Astrocyte (in vitro differentiated cells and primary cell): ENCODE measurements at places on chromosomes 11 and 22.
A peak's percentile ranks its signal among the peaks of the same experiment; 100 is the strongest.

DNA sequence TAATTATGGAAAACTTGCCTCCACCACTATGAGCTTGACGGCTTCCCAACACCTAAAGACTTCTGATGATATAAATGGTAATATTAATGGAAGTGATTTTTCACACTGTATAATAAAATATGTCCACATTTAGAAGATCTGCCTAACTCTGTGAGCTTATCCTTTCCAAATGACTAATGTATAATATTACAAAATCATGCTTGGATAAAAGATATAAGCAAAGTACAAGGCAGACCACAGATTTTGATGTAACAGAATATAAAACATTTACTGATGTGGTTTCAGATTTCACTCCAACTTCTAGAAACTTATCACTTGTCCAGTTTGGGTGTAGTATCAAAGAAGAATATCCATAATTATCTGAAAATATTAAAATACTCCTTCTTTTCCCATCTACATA is 36.9 kb downstream of the GALNT18 start:
- DNase-seq: peak; percentile 16

- DNase-seq: no peak
These were observed 120.2 kb downstream of the TRIM29 start for GRCh38 chr11:120017582-120018150.

DNA sequence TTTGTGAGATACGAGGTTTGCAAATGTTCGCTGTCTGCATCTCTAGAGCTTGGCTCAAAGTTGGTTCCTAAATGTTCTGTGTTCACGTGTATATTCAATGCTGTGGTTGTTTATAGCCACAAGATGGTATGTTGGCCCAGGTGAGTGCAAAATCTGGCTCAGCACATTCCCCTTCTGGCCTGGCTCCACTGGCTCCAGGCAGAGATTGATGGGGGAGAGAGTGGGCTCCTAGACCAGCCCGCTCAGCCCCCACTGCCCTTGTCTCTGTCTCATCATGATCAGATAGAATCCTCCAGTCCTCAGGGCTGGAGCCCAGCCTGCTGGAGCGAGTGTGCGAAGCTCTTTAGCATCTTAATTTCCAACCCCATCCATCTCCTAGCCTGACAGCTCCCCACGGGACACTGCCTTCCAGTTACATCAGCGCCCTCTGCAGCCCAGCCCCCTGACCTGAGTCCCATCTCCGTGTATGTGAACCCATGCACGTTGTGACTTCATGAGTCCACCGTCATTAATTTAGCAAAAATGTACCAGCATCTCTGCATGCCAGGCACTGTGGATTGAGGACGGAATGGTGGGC is 2.0 kb downstream of the P2RX3 start:
- no peak for DNase-seq

DNA sequence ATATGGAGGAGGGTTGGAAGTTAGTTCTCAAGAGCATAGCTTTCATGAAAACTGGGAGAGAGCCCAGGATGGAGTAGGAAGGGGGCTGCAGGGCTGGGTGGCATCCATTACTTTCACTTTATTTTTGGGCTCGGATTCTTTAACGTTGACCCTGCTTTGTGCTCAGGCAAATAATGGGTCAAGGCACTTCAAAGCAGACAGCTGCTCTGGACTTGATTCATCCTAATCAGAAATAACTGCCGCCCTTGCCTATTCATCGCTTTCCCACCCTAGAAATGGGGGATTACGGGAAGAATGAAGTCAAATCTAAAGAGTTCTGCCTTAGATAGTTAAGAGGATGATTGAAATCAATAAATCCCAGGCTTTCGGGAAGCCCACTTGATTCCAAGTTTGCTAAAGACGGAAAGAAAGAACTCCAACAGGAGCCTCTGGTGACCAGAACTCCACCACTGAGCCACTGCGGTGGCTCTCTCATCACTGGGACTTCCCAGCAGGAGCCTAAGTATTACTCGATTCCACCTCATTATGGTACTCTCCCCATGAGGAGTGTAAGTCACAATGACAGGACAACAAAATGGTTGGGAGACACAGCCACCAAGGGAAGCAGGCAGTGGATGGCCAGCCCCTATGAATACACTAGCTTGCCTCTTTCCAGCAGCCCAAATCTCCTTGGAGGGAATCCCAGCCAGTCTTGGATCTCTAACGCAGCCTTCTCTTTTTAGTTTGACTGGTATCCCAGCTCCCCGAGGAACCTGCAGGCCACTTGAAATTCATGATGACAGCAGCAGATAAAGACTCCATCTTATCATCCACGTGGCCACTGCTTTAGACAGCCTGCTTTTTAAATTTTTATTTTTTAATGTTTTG is 815.5 kb downstream of the NTM start:
- no peak for DNase-seq

GRCh38 chr22:34943830-34944229 is 122.1 kb upstream of the ISX start:
- DNase-seq: no peak

GRCh38 chr11:63337070-63337469 is 32.5 kb upstream of the SLC22A9 start:
- no peak for DNase-seq

DNA sequence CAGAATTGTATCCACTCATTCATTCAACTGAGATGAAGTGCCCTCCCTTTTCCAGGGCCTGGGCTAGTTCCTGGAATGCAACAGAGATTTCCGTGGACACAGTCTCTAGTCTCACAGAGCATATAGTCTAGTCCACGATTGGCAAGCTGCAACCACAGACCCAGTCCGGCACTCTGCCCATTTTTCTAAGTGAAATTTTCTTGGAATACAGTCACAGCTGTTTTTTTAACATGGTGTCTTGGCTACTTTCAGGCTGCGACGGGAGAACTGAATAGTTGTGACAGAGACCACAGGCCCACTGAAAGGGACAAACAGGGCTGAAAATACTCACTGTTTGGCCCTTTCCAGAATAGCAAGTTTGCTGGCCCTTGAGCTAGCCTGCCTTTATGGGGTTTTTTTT is 29.2 kb downstream of the ALG12 start:
- peak; percentile 64 for DNase-seq

- DNase-seq: no peak
These were observed 607.9 kb upstream of the B3GAT1 start for GRCh38 chr11:135019899-135020298.

DNA sequence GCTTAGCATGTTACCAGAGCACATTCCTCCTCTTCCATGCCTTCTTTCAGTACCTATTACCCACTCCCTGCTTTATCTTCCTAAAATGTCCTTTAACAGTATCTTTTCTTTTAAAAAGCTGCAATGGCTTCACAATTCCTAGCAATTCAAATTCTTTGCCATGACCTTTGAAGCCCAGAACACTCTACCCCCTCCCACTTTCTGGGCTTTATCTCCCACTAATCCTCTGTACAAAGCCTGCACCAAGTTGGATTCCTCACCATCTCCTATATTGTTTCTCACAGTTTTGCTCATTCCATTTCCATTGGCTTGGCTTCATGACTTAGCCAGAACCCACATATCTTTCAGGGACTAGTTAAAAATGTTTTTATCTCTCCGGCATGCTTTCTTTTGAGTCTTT is 80.9 kb downstream of the FAM76B start:
- no peak for DNase-seq

DNA sequence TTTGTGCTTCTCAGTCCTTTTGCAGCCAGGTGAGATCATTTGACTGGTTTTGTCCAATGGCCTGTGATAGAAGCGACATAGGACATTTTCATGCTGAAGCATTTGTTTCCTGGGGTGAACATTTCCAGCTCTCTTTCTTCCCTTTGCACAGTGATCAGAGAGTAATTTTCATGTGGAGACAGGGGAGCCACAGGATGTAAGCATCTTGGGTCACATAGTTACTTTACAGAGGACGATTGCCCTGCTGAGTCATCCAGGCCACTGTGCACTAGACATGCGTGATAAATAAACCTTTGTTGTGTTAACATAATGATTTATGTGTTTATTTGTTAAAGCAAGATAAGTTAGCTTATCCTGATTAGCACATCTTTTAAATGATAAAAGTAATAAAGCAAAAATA is 263.5 kb upstream of the CCDC179 start:
- peak; percentile 57 for DNase-seq

- DNase-seq: no peak
These were observed 16.4 kb downstream of the PRR5 start for GRCh38 chr22:44718418-44718817.

DNA sequence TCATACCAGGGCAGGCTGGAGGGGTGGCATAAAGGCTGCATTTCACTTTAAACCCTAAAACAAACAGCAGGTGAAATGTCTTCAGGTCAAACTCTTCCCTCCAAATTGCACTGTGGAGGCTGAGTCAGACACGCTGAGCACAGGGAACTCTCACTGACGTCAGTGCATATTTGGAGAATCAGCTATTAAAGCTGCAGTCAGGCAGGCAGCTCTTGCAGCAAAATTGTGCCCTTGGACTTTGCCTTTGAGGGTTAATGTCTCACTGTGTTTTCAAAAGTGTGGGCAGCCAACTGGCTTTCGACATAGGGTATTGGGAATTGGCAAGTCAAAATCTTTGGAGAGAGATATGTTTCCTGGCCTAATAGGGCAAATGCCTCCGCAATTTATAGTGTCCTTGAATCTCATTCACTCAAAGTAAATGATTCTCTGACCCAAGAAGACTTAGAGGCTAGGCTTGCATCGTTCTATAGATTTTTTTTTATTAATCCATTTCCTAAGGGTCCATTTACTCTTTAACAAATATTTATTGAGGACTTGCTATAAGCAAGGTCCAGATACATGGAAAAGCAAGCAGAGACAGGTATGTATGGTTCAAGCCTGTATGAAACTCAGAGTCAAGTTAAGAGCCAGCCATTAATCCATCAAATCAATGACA is 27.7 kb upstream of the SMCO4 start:
- DNase-seq: peak; percentile 66

- DNase-seq: no peak
These were observed 57.8 kb upstream of the APOA1 start for GRCh38 chr11:116895048-116895757.

DNA sequence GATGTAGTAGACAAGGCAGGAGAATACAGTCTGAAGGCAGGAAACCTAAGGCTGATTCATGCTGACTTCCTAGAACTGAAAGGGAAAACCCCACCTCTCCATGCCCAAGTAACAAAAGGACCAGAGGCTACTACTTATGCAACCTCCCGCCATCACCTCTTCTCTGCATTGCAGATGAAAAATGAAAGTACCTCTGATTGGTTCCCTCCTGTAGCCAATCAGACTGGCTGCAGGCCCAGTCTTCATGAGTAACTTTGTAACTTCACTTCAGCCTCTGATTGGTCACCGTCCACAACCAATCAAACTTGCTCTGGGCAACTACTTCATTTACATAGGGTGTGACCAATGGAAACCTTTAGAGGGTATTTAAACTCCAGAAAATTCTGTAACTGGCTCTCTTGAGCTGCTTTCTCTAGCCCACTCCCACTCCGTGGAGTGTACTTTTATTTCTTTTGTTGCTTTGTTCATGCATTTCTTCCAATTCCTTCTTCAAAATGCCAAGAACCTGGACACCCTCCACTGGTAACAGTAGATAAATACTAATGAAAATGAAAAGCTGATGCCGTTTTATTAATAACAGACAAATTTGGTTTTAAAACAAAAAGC is 5.2 kb upstream of the MAP6 start:
- DNase-seq: peak; percentile 47

DNA sequence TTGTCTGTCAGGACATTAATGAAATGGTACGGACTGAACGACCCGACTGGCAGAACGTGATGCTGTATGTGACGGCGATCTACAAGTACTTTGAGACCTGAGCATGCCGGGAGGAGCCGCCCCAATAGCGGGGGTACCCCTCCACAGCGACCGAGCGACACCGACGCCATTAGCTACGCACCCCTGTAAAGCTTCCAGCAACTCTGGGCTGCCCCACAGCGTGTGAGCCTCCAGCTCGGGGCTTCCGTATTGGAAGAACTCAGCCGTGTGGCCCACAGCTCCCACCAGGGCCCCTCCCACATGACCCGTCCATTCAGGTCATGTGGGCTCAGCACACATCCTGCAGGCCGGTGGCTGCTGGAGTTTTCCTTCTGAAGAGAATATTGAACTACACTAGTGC is 12.9 kb upstream of the ADORA2A start:
- DNase-seq: no peak

GRCh38 chr11:74932797-74933196 is 16.1 kb downstream of the XRRA1 start:
- peak; percentile 87 for DNase-seq

DNA sequence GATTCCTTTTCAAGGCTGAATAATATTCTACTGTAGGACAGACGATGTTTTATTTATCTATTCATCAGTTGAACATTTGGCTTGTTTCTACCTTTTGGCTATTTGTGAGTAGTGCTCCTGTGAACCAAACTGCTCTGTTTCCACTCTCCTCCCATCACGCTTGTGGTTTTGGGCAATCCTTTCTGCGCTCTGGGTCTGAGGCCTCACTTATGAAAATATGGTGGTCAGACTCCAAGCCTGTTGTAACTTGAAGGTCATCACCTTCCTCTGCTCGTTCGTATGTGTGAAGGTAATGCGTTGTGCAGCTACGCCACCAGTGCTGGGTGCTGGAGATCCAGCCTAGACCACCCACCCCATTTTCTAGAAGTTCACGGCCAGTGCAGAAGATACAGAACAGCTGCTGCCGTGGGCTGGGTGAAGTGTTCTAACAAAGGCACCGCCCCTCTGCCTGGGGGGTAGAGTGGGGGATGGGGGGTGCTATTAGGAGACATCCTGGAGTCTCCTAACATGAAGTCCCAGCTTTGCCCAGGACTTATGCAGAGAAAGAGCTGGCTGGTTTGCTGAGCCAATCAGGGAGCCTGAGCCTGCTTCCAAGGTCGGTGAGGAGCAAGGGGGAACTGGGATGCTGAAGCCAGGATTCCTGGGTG is 21.0 kb downstream of the PTPN5 start:
- DNase-seq: no peak

GRCh38 chr11:12200279-12200990 is 90.0 kb downstream of the MICAL2 start:
- peak; percentile 87 for DNase-seq

DNA sequence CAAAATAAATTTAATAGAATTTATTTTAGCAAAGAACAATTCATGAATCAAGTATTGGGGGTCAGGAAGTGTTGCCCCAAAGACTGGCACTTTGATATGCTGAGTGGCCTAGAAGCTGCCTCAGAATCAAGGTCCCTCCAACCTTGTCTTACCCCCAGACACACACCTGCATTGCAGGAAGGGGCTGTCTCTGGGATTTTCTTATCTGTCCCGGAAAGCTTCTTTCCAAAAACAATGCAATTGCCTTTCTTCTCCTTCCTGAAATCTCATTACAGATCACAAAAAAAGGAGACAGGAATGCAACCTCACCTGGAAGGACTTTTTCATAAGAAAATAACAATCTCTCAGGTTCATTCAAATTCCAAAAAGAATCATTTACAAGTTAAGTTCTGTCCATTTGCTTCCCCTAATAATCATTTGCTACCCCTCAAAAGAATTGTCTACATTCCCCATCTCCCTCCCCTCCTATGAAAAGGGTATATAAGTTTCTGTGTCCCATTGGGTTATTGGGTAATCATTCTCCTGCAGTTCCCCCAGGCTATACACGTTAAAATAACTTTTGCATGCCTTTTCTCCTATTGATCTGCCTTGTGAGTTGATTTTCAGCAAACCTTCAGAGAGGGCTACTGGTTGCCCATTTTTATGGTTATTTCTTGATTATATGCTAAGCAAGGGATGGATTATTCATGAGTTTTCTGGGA is 21.3 kb downstream of the OR10A6 start:
- no peak for DNase-seq

- peak; percentile 6 for DNase-seq
These were observed 62.1 kb upstream of the PHOX2A start for GRCh38 chr11:72305891-72306585.

GRCh38 chr22:45968751-45969413 is 8.1 kb downstream of the WNT7B start:
- peak; percentile 95 for DNase-seq
